ENCODE measurements at places on chromosomes 12 and 14. TPM values are rescaled to one million over a fixed set of nuclear protein-coding genes. Genes with fewer than 3 reads are reported as not detected.

Gene EML1
- 1.0 TPM for total RNA-seq

Gene AQP5
- not detected for total RNA-seq

Gene NYNRIN
- total RNA-seq, result 0.08 TPM

Gene NPFF
- total RNA-seq, result not detected

Gene HOXC10
- not detected for total RNA-seq

Gene KCNC2
- not detected for total RNA-seq

Gene LRRC10
- not detected for total RNA-seq

Gene FGF6
- not detected for total RNA-seq

Gene SYCP3
- total RNA-seq, result 0.21 TPM

Gene ABHD12B
- not detected for total RNA-seq

Gene DTX3
- total RNA-seq, result 20.2 TPM

Gene SERPINA12
- total RNA-seq, result not detected

Gene ST8SIA1
- 0.49 TPM for total RNA-seq

Gene KRT72
- not detected for total RNA-seq

Gene FAM222A
- total RNA-seq, result 1.8 TPM

Gene PIANP
- total RNA-seq, result 0.37 TPM

Gene SYNE3
- total RNA-seq, result 38.0 TPM

Gene SLC10A1
- not detected for total RNA-seq

Gene ZFP36L1
- 86.2 TPM for total RNA-seq

Gene RFLNA
- total RNA-seq, result not detected

Gene ATL1
- total RNA-seq, result 0.60 TPM

Gene LUM
- not detected for total RNA-seq

Gene HDAC7
- total RNA-seq, result 233 TPM

Gene CCND2
- total RNA-seq, result 749 TPM

Gene TCP11L2
- 7.3 TPM for total RNA-seq

Gene SPIC
- total RNA-seq, result not detected

Gene SMIM41
- not detected for total RNA-seq

Gene RNF212B
- not detected for total RNA-seq

Gene TAMALIN
- 11.3 TPM for total RNA-seq

Gene CELA1
- total RNA-seq, result not detected

Gene AMN
- total RNA-seq, result 0.72 TPM

Gene OR6C2
- total RNA-seq, result not detected

Gene FOXN4
- total RNA-seq, result not detected

Gene CCDC60
- not detected for total RNA-seq

Gene ZBTB39
- 7.2 TPM for total RNA-seq
